ENCODE measurements at places on chromosomes 3 and 15.

- DNase-seq = no peak
These were observed 36.5 kb upstream of the KLHL6 start for GRCh38 chr3:183591881-183592521.

DNA sequence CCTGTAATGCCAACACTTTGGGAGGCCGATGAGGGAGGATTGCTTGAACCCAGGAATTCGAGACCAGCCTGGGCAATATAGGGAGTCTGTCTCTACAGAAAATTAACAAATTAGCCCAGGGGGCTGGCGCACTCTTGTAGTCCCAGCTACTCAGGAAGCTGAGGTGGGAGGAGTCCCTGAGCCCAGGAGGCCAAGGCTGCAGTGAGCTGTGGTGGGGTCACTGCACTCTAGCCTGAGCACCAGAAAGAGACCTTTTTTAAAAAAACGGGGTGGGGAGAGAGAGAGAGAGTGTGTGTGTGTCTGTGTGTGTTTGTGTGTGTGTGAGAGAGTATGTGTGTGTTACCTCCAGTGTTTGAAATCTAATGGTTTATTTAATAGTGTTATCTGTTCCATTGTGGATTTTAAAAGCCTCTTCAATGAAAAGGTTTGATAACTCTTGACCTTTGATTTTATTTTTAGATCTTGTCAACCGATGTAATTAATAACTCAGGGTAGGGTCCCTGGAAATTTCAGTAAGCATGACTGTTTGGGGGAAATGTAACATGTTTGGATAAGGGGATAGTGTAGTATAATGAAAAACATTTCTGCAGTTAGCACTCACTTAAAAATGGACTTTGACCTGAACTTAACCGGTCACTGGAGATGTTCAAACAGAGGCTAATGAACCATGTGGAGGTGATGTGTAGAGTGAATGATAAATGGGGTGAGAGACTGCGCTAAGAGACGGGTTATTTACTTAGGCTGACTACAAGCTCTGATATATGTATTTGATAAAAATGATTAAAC, 29.7 kb downstream of the LRCH3 start:
- DNase-seq = no peak

DNA sequence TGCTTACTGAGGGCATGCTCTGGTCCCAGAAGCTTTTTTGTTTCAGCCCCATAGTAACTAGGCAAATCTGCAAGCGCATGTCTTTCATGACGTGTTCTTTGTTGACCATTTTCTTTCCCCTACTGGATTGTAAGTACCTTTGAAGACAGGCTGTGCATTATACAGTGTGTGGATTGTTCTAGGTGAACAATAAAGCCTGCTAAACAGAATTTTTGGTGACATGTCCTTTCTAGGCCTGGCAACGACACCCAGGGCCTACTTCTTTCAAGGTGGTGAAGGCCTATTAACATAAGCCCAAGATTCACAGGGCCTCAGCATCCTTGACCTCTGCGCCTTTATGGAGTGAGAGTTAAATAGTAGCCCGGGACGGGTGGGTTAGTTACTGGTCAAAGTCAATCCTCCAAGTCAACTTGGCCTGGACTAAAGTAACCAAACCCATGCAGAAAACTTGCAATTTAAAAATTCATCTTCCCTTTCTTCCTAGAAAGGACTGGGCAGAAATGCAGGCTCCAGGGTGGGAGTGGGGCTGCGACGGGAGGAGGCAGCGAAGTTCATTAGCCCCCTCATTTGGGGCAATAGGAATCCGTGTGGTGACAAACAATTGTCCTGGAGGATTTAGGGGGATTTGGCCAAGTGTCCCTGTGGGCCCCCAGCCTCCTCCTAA, 37.6 kb upstream of the TRIM71 start:
- no peak for DNase-seq

DNA sequence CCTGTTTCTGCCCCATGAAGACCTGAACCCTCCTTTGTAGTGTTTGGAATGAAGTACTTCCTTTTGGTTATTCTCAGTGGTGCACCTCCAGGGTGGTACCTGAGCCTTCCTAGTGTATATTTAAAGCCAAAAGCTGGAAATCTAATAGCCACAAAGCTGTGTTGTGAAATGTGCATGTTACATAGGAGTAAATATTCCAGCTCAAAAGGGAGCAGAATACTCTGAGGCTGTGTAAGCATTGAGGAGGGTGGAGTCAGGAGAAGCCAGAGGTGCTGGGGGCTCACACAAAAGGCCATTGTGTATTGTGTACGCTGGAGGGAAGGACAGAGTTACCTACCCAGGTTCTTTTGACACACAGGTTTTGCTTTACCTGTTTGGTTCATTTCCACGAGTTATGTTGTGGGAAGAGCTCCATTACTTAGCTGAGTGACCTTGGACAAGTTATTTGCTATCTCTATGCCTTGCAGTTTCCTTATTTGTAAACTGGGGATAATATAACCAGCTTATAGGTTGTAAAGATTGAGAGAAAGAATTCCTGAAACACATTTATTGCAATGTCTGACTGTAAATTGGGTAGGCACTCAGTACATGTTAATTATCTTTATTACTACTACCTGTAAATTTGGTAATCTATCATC, 24.7 kb downstream of the GPR171 start:
- no peak for DNase-seq

- DNase-seq = peak; percentile 91
These were observed 48.0 kb upstream of the TSPAN3 start for GRCh38 chr15:77118882-77119321.

- DNase-seq = no peak
These were observed 52.7 kb upstream of the SCAANT1 start for GRCh38 chr3:63964681-63965485.

DNA sequence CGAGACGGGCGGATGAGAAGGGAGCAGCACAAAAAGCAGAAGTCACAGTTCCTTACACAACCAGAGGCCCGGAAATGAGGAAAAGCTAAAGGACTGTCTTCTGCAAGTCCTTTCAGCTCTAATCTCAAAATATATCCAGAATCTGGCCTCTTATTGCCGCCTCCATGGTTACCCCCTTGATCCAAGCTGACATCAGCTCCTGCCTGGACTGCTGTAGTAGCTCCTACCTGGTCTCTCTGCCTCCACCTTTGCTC, 324.0 kb upstream of the ROPN1 start:
- DNase-seq = no peak

GRCh38 chr3:172984914-172985313, 156.1 kb downstream of the SPATA16 start:
- no peak for DNase-seq
